ENCODE measurements at places on chromosomes 12 and 14.

- DNase-seq = no peak
These were observed 304.3 kb upstream of the PRICKLE1 start for GRCh38 chr12:42893803-42894202.

- DNase-seq = no peak
These were observed 91.9 kb upstream of the RESF1 start for GRCh38 chr12:31867292-31867691.

GRCh38 chr14:21096438-21096837 is 2.0 kb downstream of the ZNF219 start:
- no peak for DNase-seq

GRCh38 chr14:55303691-55304145 is 32.5 kb downstream of the FBXO34 start:
- DNase-seq = no peak

GRCh38 chr14:54348923-54349620 is 47.7 kb upstream of the CDKN3 start:
- no peak for DNase-seq

DNA sequence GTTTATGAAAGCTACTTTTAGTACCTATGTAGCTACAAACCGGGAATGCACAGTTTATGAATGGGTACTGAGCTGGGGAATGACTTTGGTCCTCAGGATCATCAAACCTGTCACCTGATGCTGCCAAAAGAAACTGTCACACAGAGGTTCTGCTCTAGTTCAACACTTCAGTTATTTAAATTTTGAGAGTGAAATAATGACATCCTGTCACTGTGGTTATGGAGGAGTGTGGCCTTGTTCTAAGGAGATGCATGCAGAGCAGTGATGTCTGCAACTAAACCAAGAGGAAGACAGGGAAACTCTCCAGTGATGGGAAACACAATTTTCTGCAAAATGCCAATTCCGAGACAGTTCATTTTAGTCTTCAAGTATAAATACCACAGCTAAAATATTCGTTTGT is 4.8 kb upstream of the AEBP2 start:
- no peak for DNase-seq

All from NCI-H526 (cell line).